ENCODE measurements at places on chromosomes 11 and 22. TPM values are rescaled to one million over a fixed set of nuclear protein-coding genes. Genes with fewer than 3 reads are reported as not detected.

The ESAM gene
- total RNA-seq, result 60.6 TPM

The B3GAT1 gene
- 0.16 TPM for total RNA-seq

The GGTLC2 gene
- not detected for total RNA-seq

The PDE2A gene
- 23.1 TPM for total RNA-seq

The MCAM gene
- 356 TPM for total RNA-seq

The MS4A6A gene
- 15.6 TPM for total RNA-seq

The ASCL2 gene
- not detected for total RNA-seq

The RIC3 gene
- total RNA-seq, result 8.5 TPM

The FADS3 gene
- 93.0 TPM for total RNA-seq

The HBB gene
- 1,650 TPM for total RNA-seq

The LUZP2 gene
- total RNA-seq, result not detected

The ZFTA gene
- total RNA-seq, result 18.5 TPM

- no peak for DNase-seq
Observed at GRCh38 chr11:128311742-128312719, 275.3 kb downstream of the ETS1 start.

DNA sequence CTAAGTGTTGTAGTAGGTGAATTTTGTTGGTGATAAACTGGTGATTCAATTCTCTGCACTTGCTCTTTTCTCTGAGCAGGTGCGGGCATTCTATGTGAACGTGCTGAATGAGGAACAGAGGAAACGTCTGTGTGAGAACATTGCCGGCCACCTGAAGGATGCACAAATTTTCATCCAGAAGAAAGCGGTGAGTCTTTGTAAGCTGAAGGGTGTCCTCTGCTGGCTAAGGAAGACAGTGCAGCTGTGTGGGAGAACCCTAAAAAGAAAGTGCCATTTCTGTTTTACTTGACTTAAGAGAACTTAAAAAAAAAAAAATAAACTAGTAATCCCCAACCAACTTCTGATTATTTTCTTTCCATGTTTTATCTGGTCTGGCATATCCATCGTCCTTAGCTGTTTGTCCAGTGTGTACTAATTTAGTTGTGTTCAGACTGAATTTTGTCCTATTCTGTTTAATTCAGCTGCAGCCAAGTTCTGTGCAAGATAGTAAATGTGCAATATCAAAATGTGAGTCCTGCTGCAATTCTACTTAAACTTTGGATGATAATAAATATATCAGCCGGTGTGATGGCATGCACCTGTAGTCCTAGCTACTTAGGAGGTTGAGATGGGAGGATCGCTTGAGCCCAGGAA is 29.6 kb downstream of the CAT start:
- no peak for DNase-seq

GRCh38 chr22:25518000-25518663 is 46.3 kb upstream of the GRK3 start:
- DNase-seq, result no peak

GRCh38 chr11:46381048-46381818 is at the start of gene MDK:
MDK (plus strand) TSS chr11:46381669; CDS start chr11:46382058, 389 bp downstream.
- DNase-seq, result no peak

- DNase-seq, result no peak
Observed at GRCh38 chr22:39431821-39432251, 25.0 kb upstream of the MGAT3 start.

DNA sequence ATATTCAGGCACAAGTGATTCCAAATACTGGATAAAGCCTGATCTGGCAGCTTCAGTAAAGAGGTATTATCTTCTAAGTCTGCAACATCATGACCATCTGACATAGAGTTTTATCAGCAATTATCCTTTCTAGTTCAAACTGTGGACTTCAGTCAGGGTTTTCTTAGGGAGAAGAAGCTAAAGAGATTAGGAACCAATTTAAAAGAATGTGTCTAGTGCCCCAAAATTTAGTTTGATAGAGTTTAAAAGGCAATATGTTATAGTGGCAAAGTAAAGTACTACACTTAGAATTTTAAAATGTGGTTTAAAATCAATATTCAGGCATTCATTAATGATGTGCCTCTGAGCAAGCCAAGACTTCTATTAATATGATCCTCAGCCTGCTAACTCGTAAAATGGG is 5.4 kb downstream of the PAK1 start:
- DNase-seq, result no peak

DNA sequence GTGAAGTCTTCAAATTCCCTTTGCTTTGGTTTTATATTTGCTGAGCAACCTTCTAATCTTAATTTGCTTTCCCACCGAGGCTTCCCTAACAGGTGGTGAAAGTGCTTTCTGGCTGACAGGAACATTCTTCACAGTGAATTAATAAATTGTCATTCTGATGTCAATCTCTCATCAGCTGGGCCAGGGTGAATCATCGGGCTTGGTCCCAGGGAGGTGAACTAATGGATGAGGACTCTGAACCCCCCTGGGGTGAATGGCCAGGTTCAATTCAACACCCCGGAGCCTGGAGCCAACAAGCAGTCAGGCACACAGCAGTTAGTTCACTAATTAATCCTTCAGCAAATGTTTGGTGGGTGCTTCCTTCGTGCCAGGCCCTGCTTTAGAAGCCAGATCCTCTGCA is 155.4 kb upstream of the PDGFD start:
- DNase-seq, result no peak

- no peak for DNase-seq
Observed at GRCh38 chr11:69219991-69220390, 64.3 kb downstream of the SMIM38 start.

GRCh38 chr22:39405346-39406085 is 5.9 kb downstream of the TAB1 start:
- DNase-seq, result no peak

- DNase-seq, result peak; percentile 68
Observed at GRCh38 chr11:66068923-66069714, 953 bp upstream of the PACS1 start.

DNA sequence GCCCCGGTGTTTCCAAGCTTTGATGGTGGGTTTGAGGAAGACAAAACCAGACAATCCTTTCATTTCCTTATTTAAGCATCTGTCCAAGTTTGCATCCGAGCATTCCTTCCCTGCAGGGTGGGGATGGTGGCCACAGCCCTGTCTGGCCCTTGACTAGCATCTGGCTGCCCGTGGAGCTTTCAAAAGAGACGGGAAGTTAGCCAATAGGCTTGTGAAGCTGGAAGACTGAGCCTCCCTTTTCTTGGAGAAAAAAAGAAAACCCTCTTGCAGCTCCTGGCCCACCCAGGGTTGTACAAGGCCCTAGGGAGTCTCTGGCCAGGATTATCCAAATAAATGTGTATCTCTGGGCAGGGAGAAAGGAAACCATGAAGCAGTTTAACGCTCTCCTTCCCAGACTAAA is 60.6 kb downstream of the MICAL2 start:
- peak; percentile 81 for DNase-seq

DNA sequence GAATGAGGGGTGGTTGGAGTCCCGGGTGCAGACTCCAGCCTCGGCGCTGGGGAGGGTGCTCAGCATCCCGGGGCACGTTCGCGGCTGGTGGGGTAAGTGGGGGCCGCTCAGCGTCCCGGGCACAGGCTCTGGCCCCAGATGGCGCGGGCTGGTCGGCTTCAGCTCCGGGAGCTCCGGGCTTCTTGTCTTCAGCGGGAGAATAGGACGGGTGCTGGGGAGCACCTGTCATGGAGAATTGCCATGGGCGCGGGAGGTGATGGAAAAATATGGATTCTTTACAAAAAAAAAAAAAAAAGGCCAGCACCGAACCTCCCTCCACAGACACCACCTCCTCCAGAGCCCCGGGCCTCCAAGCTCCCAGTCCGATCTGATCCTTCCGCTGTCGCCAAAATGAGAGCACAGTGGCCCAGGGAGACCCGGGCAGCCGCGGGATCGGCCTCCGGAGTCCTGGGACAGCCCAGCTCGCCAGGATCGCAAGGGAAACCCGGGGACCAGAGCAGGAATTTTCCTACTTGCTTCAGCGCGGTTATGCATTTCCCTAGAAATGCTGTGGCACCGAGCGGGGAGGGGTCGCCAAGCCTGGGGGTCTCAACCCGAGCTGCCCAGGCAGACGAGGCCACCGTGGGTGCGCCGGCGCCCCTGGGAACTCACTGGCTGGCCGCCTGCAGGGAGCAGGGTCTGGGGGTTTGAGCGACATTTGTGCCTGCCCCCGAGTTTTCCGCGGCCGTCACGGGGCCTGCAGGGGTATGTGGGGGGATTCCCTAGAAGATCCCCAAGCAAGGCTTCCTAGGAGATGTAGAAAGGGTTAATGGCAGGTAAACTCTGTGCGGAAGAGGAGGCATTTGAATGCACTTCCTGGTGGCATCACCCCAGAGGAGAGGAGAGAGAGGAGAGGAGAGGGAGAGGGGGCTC is 1336.9 kb downstream of the BRD1 start:
- no peak for DNase-seq

DNA sequence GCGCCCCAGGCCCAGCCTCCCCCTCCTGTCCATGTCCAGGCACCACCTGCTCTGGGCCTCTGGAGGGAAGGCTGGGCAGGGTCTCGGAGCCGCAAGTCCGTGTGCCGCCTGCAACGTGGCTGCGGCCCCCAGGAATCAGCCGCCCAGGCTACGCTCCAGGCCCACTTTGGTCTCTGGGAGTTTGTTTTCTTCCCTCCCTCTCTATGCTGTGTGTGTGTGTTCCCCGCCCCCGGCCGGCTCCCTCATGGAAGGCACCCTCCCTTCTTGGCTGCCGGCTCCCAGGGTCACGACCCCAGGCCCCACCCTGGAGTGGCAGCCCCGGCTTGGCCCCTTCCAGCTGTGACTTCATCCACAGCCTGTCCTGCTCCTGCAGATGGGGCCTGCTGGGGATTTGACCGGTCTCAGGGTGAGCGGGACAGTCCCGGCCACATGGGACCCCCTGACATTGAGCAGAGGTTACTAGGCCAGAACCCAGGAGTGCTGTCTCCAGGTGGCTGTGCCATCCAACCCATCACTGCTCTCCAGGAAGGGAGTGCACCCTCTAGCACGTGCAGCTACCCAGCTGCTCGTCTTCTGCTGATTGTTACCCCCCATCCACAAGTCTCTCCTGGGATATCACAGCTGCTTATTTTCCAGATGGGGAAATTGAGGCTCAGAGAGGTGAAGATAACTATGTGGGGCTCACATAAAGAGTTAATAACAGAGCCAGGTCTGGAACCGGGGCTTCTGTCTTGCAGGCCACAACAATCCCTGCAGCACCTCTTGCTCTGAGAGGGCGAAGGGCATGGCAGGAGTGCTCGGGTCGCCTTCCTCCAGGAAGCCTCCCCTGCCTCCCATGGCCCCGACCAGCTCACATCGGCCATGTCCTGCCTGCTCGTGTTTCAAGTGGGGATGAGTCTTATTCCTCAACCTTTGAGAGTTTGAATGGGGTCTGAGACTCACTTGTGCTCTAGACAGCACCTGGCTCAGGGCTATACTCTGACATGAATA is 2.8 kb upstream of the LIF start:
- peak; percentile 64 for DNase-seq

DNA sequence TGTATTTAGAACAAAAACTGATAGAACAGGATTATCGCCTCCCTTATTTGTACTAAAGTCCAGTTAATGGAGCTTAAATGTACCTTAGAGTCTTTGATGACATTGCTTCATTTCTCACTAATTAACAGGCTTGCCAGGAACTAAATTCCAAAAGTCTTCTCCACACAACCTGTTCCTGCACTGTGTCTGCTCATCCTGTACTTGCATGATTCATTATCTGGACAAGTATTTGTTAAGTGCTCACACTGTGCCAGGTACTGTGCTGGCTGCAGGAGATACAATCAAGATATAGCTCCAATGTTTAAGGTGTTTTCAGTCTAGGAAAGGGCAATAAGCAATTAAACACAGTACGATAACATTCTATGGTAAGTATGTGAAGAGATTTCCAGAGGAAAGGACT is 485.9 kb upstream of the TENM4 start:
- no peak for DNase-seq

GRCh38 chr11:46696212-46696558 is 4.2 kb downstream of the ARHGAP1 start:
- DNase-seq, result no peak

DNA sequence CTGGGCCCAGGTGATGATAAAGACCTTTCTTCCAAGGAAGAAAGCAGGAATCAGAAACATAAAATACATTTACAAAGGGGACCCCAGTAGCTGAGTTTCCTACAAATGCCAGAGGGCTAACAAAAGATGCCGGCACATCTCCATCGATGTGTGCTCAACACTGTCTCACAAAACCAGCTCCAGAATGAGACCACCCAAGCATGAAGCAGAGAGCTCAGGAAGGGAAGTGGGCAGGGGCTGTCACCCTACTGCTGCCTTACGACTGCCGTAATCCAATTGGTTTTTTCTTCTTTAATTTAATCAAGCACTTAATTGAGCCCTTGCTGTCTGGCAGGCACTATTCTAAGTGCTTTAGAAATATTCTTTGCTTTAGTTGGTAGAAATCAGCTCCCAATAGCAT is 26.1 kb downstream of the SMCO4 start:
- no peak for DNase-seq
